ENCODE measurements at places on chromosomes 7 and 10.

GRCh38 chr7:43141091-43141490, 28.6 kb downstream of the HECW1 start:
- DNase-seq = no peak

DNA sequence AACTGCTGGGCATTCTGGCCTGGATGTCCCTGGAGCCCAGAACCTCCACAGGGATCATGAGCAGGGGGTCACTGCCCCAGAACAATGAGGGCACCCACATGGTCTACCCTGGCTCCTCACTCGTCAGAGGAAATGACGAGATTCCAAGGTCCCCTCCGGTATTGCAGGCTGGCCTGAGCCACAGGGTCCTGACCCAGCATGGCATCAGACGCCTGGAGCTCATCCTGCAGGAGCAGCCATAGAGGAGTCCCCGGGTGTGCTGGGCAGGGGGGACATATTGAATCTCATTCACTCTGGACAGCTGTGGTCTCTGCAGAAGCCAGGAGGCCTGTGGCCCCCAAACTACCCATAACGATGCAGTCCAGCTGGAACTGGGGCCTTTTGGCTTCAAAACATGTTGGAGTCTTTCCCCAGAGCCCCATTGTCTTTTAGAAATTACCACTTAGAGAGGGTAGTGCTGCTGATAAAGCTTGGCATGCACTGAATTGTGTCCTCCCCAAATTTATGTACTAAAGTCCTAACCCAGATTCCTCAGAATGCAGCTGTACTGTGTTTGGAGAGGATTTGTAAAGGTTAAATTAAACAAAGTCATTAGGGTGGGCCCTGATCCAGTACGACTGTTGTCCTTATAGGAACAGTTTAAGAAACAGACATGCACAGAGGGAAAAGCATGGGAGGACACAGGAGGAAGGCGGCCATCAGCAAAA, 27.7 kb downstream of the ANXA8 start:
- no peak for DNase-seq

GRCh38 chr10:34985823-34986222, 104.3 kb downstream of the CUL2 start:
- no peak for DNase-seq

DNA sequence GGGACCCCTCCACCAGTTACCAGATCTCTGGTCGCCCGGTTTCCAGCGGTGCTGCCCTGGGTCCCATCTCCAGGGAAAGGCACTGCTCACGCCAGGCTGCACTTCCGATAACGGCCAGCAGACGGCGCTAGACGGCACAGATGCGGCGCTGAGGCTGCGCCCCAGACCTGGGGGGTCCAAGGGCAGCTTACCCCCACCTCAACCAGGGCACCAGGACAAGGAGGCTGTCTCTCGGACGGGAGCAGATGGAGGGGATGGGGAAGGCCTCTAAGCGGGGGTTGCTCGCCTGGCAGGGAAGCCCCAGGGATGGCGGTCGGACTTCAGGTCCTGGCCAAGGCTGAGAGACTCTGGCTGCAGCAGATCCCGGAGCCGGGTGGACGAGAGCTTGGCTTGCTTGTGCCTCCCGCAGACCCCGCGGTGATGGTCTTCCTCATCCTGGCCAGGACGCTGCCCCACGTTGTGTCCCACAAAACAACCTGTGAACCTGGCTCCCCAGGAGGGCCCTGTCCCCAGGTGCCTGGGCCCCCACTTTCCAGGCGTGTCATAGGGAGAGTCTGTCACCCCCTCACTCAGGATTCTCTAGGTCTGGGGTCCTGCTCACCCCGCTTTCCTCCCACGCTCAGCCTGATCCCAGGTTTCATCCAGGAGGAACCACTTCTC, 23.9 kb upstream of the ZNF716 start:
- DNase-seq = no peak

- DNase-seq = no peak
Measured at GRCh38 chr10:58667658-58668310, 155.1 kb downstream of the BICC1 start.

DNA sequence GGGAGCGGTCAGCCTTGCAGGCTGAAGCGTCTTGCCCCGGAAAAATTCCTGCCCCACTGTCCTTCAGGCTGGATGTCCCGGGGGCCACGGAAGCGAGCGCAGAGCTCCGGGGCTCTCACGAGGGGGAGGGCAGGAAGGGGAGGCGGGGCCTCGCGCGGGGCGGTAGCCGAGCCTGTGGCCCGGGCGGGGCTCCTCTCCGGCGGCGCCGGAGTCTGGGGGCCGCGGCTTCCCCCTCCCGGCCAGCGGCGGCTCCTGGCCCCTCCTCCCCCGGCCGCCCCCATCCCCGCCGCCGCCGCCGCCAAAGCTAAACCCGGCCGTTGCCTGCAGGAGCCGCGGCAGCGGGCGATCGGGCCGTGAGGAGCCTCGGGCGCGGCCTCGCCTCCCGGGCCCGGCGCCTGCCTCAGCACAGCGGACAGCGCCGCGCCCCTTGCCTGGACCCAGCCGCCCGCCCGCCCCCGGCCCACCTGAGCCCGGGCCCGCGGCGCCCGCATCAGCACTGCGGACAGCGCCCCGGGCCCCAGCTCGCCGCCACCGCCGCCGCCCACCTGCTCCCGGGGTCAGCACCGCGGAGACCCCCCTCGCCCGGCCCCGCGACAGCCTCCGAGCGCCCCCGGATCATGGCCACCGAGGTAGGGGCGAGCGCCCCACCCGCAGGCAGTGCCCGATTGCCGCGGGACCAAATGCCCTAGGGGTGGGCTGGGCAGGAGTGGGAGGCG, at the start of gene GOLGA7B:
Gene GOLGA7B (plus strand): TSS at position 157 of the 716 bp plus-strand sequence. CDS start 461 bp downstream, at position 618.
- peak; percentile 37 for DNase-seq

DNA sequence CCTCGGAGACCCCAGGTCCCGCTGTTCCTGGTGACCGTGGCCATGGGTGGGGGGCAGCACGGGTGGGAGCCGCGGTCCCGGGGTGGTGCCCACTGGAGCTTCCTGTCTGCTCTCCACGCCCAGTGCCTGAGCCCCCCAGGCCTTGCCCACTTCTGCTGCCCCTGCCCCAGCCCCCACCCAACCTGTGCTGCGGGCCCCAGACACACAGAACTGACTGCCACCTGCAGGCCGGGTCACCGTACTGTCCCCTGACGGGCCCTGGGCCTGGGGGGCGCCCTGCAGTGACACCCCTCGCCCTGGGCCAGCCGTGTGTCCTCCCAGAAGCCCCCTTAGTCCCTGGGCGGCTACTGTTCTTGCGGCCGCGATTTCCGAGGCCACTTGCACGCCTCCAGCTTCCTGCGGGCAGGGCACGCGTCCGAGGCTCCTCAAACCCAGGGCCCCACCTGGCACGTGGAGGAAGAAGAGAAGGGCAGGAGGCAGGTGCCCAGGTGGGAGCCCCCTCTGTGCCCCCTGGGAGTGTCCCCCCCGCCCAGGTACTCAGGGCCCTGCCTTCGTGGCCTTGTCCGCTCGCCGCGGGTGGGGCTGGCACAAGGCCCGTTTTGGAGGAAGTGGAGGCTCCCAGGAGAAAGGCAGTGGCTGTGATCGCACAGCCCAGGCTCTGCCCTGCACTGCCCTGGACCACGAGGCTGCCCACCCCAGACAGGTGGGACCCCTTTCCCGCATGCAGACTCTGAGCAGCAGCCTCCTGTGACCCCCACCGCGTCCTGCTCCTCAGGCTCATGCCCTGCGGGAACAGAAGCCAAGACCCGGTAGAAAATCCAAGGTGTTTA, 10.4 kb downstream of the TMEM184A start:
- DNase-seq = no peak

GRCh38 chr7:27143023-27143949, at the start of gene HOXA5:
HOXA5 (minus strand) TSS chr7:27143681; CDS start chr7:27143607, 74 bp downstream.
- DNase-seq = no peak

GRCh38 chr7:100185726-100186125, 8.0 kb downstream of the STAG3 start:
- DNase-seq = no peak

DNA sequence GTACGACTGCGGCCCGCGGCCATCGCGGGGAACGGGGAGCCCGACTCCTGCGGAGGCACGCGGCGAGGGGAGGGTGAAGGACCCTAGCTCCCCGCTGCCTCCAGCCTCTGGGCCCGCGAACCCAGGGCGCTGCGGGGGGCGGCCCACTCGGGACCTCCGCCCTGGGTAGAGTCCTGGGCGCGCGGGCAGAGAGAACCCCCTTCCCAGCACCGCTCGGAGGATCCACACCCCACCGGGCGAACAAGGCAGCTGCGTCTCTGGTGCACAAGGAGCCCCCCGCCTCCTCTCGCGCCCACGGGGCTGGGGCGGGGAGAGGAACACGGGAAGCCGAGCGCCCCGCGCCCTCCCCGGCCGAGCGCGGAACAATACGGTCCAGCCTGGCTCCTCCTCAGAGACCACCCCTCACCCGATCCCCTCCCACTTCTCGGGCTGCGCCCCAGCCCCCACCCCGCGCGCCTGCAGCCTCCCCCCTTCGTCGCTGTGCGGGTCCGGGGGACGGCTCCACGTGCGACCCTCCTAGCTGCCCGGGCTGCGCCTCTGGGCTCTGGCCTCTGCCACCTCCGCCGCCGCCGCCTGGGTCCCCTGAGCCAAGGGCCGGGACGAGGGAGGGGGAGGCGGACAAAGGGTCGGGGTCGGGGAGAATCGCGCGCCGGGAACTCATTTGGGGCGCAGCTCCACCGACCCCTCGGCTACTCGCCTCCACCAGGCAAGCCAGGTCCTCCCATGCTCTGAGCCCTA, at the start of gene WDR86:
Gene WDR86 (minus strand): TSS at position 372 of the 738 bp plus-strand sequence. CDS start 449 bp downstream, outside the sequence.
- no peak for DNase-seq

Data from stimulated activated CD8-positive, alpha-beta memory T cell treated with anti-CD3 and anti-CD28 coated beads, Interleukin-15, amount 100 ng/mL, for 1 hour (primary cell).